CD8-positive, alpha-beta memory T cell (primary cell): ENCODE measurements at places on chromosomes 3 and 15.

DNA sequence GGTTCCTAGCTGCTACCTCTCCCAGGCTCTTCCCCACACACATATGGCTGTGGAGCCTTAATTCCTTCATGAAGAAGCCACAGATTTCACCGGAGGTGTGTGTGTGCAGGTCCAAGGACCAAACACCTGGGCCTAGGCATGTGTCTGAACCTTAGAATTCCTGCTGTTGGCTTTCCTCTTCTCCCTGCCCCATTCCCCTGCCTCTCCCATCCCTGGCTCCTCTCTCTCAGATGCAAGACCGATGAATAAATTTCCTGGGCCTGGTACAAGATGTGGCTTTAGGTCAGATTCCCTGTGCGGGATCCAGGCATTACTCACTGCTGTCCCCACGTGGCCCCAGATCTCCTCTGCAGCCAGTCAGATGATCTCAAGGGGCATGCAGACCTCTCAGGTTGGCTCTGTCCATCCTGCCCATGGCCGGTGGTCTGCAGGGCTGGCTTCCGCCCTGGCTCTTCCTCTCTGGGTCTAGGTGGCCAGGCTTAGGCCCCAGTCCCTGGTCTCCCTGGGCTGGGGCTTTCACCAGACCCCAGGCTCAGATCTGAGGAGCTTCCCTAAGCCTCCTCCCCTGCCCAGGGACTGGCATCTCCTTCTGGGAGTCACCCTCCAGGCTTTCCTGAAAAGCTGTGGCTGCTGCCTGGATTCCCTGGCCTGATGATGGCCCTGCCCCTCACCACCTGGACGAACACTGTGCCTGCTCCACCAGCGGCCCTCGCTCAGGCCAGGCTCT is 20.5 kb downstream of the CCR9 start:
- no peak for DNase-seq

- no peak for DNase-seq
These were observed 37.2 kb downstream of the ABHD5 start for GRCh38 chr3:43727930-43728329.

DNA sequence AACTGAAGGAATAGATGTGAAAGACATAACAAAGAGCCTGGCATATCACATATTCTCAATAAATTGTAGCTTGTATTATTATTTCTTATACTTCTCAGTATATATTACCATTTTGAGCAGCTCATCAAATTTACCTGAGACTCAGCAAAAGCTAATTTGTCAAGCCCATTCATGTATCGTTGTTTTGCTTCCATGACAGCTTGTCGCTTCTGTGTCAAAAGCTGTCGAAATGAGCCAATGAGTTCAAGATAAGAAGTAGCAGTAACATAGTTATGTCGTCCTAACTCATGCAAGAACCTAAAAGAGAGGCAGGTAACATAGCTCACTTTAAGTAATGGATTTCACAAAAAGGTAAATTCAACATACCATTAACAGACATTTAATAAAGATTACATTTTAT is 93.8 kb upstream of the ASB14 start:
- no peak for DNase-seq

GRCh38 chr3:14948609-14949038 is 1.2 kb downstream of the NR2C2 start:
- no peak for DNase-seq

DNA sequence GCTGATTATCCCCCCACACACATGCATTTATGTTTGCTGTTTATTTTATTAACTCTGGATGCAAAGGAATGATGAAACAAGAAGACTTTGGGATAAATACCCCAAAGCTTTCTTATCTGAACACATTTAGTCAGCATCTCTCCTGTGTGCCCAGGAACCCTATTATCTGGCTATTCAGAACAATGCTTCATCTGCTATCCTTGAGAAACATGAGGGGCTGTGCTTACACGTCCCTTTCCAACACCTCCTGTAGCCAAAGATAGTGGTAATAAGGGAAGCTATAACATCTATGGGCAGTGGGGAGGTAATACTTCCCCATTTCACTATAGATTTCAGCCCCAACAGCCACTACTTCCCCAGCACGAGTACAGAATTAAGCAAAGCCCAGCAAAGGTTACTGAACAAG is 94.7 kb downstream of the SSR3 start:
- no peak for DNase-seq

- no peak for DNase-seq
These were observed 85.6 kb upstream of the IQSEC1 start for GRCh38 chr3:13158871-13159270.

GRCh38 chr3:182323126-182323700 is 470.1 kb upstream of the ATP11B start:
- DNase-seq = no peak

- DNase-seq = no peak
These were observed 128.2 kb downstream of the LRRK1 start for GRCh38 chr15:101047301-101047781.

DNA sequence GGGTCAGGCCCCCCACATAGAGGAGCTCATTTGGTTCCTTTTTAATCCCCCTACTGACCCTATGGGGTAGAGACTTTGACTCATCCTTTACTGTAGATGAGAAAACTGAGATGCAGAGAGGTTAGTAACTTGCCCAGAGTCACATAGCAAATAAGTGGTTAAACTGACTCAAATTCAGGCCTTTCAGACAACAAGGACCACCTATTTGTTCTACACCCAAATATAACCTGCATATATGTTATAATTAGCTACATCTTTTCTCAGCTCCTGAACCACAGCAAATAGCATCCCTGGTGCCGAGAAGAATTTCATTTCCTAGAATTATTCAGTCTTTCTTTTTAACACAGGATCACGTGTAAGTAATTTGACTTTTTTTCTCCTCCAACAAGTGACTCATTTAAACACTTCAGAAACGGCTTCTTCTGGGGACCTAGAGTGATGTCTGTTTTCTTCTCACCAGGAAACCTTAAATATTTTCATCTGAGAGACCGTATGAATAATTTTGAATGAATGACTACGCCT is 57.4 kb downstream of the MGLL start:
- no peak for DNase-seq

- no peak for DNase-seq
These were observed 59.1 kb downstream of the FMN1 start for GRCh38 chr15:33135355-33135781.

DNA sequence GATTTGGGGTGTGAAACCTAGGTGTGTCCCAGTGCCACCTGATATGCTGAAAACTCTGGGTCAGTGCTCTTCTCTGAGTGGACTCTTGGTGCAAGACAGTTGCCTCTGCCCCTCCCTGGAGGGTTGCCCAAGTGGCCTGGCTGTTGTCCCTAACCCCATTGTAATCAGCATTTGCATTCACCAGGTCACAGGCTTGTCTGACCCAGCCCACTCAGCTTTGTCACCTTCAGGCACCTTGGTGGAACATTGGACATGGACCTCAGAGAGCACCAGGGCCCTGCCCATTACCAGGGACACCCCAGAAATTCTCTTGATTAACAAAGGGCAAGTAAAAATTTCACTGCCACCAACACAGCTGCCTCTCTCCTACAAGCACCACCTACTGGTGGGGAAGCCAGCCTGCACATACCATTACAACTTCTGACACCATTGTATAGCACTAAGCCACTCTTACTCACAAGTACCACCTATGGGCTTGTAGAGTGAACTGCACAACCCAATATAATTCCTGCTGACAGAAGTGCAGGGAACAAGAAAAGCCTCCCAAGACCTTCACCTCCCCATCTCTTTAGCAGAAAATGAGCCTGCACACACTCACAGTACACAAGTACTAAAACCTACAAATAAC is 324.6 kb downstream of the EPHA6 start:
- no peak for DNase-seq

GRCh38 chr3:185207931-185208746 is 45.7 kb downstream of the EHHADH start:
- DNase-seq = no peak

DNA sequence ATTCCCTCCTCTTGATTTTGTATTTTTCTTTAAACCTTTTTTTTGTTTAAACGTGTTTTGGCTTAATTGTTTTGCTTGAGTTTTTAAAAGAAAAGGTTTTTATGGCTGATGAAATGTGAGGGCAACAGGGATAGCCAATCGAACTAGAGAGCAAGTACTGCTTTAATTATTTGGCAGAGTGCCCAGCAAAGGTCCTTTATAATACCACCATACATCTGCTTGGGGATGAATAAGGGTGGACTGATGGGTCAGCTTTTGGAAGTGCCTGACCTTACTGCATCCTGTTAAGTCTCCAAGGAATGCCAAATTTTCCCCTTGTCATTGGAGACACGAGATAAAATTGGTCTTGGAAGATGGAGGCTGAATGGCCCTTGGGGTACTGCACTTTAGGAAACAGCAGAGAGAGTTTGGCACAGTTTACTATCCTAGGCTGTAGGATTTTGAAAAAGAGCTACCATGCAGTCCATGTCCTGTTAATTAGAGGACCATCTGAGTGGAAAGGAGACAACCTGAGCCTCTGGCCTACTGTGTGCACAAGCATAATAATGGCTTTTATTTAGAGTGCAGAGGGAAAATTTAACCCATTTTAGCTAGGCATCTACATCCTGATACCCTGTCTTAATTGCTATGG is 19.8 kb upstream of the MTHFS start:
- no peak for DNase-seq

DNA sequence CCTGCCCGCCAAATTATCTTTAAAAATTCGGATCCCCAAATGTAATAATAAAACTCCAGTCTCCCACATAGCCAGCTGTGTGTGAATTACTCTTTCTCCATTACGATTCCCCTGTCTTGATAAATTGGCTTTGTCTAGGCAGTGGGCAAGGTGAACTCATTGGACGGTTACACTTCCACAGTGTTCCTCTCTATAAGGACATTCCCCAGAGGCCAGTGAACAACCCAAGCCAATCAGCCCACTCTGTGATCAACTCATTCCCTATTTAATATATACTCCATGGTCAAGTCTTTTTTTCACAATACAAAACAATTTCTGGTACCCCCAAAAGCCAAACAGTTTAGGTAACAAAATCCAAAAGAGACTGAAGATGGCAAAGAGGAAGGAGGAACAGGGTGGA is 90.5 kb upstream of the DAZL start:
- DNase-seq = no peak

GRCh38 chr15:41870689-41871081 is 23.2 kb downstream of the SPTBN5 start:
- DNase-seq = peak; percentile 47

- DNase-seq = no peak
These were observed 22.9 kb downstream of the SIAH2 start for GRCh38 chr3:150739877-150740645.

DNA sequence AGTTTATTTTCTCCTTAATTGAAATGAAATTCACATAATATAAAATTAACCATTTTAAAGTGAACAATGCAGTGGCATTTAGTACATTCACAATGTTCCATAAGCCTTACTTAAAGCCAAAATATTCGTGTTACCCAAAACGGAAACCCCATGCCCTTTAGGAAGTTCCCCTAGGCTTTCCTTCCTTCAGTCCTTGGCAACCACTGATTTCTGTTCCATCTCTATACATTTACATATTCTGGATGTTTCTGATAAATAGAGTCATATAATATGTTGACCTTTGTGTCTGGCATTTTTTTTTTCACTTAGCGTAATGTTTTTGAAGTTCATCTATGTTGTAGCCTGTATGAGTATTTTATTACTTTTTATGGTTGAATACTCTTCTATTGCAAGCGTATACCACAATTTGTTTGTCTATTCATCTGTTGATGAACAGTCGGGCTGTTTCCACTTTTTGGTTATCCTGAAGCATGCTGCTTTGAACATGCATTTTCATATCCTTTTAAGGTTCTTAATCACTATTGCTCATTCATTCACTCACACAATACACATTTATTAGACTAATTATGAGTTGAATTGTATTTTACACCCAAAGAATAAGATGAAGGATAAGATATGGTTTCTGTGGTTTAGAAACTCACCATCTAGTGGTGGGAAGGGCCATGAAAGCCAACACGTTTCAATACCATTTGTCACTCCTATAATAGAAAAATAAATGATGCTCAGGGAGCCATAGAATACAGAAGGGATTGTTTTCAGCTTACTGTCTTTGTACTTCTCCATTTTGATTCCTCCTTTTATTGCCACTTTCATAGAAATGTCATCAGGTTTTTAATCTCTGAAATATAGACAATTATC is 408.2 kb upstream of the CBLB start:
- DNase-seq = no peak

- no peak for DNase-seq
These were observed 90.8 kb downstream of the CRTC3 start for GRCh38 chr15:90620379-90621067.

- DNase-seq = no peak
These were observed 57.6 kb upstream of the PLXND1 start for GRCh38 chr3:129663930-129664646.

DNA sequence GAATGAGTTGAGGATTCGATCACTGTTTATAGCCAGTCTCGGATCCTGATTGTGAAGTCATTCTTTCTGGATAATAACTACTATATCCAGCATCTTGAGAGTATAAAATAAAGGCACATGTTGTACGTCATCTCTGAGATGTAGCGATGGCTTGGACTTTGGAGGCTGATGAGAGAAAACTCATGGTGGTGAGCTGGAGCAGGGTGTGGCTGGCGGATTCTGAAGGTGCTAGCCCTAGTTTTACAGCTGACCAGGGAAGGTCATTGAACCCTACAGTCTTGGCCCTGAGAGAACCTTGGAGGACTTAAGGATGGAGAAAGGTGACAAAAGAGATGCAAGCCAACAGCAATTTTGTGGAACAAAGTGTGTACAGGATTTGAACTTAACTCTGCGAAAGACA is 153.8 kb downstream of the IGF1R start:
- no peak for DNase-seq

- no peak for DNase-seq
These were observed 104.5 kb upstream of the SLCO2A1 start for GRCh38 chr3:134134240-134134639.

GRCh38 chr15:66114863-66115425 is 138.6 kb downstream of the MEGF11 start:
- no peak for DNase-seq

DNA sequence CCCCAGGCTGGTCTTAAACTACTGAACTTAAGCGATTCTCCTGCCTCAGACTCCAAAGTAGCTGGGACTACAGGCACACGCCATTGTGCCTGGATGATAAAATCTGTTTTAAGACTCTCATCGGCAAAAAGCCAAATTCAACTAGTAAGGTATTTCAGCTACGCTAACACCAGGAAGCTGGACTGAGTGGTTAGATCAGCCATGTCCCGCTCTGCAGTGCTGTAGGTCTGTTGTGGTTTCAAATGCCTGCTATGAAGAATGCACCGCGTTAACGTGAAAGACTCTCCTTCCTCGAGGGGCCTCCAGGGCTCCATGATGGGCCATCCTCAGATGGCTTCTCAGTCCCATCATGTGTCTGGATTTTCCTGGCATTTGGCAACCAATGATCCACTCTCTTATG is 70.2 kb downstream of the PCOLCE2 start:
- DNase-seq = no peak

DNA sequence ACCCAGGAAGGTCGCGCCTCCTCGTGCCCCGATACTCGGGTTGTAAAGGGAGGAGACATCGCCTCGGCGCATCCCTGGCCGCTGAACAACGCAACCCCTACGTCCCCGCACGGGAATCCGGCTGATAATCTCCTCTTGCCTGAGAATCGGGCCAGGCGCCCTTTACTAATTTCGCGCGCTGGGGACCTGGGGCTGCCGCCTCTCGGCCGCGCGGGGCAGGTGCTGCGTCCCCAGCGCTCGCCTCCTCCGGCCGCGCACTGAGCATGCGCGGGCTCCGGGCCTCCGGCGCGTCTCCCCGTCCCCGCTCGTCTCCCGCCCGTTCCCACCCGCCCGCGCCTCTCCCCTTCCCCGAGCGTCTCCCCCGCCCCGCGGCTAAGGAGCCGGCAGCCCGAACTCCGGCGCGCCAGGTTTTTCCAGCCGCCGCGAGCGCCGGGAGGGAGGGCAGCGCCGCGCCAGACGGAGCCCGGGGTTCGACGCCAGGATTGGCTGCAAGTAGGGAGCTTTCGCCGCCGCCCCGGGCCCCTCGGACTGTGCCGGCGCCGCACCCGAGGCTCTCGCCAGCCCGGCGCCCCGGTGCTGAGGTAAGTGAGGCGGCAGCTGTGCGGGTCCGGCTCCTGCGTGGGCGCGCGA is at the start of gene CNTN4:
Gene CNTN4, plus strand, starts transcription at position 469 of the 630 bp plus-strand sequence.
- DNase-seq = no peak
